ENCODE measurements at places on chromosomes 6 and 20.

- DNase-seq, result no peak
Measured at GRCh38 chr6:40887079-40887791, 151.8 kb downstream of the UNC5CL start.

GRCh38 chr6:144262470-144263369 is 22.4 kb upstream of the UTRN start:
- DNase-seq, result no peak

DNA sequence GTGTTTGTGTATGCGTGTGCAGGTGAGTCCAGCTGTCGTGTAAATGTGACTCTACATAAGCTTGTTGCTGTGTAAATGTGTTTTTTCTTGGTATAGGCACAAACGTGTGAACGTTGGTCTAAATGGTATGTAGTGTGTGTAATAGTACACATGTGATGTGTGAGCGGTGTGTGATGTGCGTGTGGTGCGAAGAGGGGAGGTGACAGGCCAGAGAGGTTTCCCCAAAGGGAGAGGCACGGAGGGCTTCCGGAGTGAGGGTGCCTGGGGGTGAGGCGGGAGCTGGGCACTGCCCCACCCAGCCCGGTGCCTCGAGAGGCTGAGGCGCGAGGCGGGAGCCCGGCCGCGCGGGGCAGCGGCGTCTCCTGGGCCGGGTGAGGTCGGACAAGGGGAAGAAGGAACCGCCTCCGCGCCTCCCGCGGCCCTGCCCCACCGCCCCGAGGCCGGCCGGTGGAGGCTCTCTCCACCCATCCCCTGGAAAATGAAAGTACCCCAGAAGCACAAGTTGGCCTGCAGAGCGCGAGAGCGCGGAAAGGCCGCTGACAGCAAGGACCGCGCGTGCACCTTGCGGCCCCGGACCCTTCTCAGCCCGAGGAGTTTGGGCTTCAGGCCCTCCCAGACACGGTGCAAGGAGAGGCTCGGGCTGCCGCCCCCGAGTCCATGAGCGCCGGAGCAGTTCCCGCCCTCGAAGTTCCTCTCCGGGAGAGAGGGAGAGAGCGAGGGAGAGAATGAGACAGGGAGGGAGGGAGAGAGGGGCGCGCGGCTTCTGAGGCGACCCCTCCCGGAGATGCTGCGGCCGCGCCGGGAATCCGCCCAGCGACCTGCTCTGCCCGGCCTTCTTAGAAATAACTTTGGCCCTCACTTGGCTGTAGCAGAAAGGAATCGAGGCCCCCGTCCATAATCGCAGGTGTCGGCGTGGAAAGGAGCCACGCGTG is 43.2 kb upstream of the OSTM1 start:
- no peak for DNase-seq

- DNase-seq, result no peak
Measured at GRCh38 chr6:85453490-85453889, 3.6 kb downstream of the NT5E start.

- no peak for DNase-seq
Measured at GRCh38 chr6:43092635-43093034, 16.5 kb downstream of the PTK7 start.

DNA sequence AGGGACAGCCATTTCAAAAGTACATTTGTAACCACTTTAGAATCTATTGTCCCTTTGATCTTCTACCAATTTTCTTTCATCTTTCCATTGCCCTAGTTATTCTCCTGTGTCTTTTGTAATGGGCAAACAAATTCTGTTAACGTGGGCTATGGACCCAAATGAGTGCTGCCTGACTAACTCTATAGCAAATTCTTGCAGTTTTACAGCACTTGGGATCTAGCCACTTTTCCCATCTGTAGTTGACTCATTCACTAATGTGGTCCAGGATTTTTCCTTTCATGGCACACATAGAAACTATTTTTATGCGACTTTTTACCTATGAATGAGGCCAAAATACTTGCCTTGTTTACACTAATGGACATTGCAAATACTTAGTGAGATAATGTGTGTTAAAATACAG is 52.0 kb downstream of the GRIK2 start:
- DNase-seq, result no peak

- no peak for DNase-seq
Measured at GRCh38 chr6:128117916-128118315, 217.1 kb upstream of the THEMIS start.

- no peak for DNase-seq
Measured at GRCh38 chr20:37297066-37297736, 7.7 kb downstream of the MANBAL start.

DNA sequence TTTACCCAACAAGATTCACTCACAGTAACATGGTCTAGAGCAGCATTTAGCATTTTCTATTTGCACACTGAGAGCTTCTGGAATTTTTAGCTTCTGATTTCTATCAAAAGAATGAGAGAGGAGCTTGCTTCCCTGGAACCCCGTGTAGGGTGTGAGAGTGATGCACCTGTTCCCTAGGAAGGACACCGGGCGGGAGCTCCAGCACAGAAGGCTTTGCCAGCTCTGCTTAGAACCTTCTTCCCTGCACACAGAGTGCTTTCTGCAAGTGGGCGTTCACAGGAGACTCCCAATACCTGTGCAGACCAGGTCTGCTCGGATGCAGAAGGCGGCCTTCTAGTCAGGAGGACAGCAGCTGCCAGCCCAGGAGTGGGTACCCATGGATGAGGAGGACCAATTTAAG is 217.3 kb downstream of the TBXT start:
- DNase-seq, result no peak

- DNase-seq, result no peak
Measured at GRCh38 chr20:46420878-46421277, 14.5 kb upstream of the ELMO2 start.

DNA sequence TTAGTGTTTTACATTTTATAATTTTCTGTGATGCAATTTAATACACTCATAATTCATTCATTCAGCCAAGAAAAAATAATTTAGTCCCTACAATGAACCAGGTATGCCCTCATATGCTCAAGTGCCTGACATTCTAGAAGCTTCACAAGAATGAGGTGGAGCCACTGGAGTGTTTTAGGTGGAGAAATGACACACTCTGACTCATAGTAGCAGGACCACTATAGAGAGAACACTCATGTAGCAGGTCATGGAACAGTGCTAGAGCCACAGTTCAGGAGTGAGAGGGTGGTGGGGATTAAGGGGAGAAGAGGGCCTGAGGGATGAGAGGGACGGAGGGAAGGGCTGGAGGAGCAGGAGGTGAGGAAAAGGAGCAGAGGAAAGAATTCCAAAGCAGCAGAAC is 1.4 kb upstream of the HLA-G start:
- DNase-seq, result no peak

DNA sequence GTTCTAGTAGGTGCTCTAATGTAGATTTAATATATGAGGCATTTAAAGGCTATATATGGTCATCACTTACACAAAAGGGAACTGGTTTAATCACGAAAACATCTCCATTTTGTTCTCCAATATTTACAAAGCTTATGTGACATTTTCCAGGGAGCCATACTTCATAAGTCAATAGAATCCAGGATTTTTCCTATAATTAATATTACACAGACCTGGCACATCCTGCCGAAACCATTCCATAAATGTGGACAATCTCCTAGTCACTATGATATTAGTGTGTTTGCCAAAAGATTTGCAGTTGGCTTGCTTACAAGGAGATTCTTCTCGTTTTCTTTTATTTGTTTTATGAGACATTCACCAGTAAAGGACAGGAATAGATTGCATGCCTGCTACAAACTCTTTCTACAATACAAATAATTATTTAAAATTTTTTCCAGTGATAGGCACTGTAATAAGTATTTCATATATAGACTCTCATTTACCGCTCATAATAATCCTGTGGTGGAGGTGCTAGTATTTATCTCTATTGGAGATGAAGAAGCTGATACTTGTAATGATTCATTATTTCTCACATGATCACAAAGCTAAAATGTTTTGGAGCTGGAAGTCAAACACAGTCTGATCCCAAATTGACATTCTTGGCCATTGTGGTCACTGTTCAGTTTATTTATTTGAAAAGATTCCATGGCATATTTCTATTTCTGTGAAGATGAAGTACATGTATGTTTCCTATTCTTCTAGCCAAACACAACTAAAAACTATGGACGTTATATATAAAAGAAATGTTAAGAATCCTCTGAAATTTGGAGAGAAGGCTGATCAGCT is 597.0 kb downstream of the HTR1B start:
- DNase-seq, result no peak

- no peak for DNase-seq
Measured at GRCh38 chr6:41200901-41201763, at the start of gene TREML2. TSS of gene TREML2 (minus strand) at chr6:41201149. CDS start at chr6:41201008, 141 bp downstream.

GRCh38 chr6:165825256-165825815 is 162.3 kb upstream of the PDE10A start:
- no peak for DNase-seq

GRCh38 chr6:138229072-138229471 is 10.8 kb upstream of the PBOV1 start:
- no peak for DNase-seq

DNA sequence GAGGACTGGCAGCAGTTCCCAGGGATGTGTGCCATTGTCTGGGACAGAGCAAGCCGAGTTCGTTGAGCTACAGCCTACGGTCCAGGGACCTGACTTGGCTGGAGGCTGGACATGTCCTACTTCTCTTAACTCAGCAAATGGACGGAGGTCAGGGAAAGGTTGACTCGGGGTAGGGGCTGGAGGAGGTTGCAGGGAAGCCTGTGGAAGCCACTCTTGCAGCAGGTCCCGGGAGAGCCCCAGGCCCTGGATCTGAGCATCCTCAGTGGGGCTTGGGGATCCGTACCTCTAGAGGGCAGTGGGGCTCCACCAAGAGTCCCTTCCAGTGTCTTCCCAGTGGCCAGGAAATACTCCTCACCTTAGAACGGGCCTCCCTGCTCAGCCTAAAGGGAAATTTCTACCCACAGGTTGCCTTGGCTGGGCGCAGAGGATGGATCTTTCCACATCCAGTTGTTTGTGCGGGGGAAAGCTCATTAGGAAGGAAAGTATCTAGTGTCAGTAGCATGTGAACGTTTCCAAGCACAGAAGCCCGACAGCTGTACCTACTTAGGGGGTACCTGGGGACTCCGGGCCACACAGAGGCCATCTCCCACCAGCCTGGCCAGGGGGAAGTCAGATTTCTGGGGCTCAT is 170.2 kb downstream of the NFATC2 start:
- DNase-seq, result peak; percentile 18

- no peak for DNase-seq
Measured at GRCh38 chr20:44171775-44172571, 15.0 kb downstream of the JPH2 start.

DNA sequence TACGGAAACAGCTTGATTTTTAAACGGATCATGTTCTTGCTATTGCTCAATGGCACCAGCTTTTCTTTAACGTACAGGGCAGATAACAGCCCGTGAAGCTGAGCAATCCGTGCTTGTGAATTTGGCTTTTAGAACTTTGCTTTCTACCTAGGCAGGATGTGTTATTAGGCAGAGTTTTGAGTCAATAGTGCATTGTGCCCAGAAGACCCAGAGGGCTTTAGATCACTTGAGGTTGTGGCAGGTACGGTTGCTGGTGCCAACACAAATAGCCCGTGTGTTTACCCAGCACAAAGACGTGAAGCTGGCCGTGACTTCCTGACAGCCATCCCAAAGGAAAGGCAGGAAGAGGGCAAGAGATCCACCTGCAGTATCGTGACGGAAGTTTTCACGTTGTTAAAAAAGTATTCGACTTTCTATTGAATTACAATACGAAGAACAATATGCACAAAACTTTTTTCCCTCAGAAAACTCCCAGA is 117.4 kb upstream of the FRMD1 start:
- DNase-seq, result no peak

- no peak for DNase-seq
Measured at GRCh38 chr20:45320948-45321595, 13.0 kb upstream of the MATN4 start.

- no peak for DNase-seq
Measured at GRCh38 chr6:8225113-8225512, 122.8 kb upstream of the EEF1E1 start.

DNA sequence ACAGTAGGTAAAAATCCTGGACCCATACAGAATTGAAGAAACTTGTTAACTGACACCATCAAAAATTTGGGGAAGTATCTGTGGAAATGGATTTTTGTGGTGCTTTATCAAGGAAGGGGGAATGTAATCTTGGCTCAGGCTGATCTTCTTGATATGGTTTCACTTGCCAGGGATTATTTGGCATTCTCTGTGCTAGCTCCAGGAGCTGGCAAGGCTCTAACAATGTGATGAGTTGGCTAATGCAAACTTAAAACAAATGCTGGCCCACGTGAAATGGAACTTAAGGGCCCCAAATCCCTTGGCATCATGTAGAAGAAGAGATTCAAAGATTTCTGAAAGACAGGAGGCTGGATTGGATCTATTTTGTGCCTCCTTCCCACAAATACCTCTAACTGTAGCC is 13.1 kb downstream of the KCNS1 start:
- DNase-seq, result no peak

GRCh38 chr6:142833054-142833453 is 111.9 kb downstream of the HIVEP2 start:
- no peak for DNase-seq

DNA sequence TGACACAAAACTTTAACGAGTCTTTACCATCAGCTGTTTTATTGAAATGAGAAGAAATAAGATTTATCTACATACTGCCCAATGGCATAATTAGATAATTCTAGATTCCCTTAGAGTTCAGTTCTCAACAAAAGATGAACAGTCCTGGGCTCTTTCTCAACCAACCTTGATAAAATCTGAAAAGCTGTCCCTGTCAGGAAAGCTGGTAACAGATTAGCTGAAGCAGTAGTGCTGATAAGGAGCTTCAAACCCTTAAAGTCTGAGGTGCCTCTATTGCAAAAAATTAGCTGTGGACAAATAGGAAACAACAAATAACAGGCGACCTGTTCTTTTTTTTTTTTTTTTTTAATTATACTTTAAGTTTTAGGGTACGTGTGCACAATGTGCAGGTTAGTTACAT is 35.9 kb upstream of the FAM135A start:
- DNase-seq, result no peak

DNA sequence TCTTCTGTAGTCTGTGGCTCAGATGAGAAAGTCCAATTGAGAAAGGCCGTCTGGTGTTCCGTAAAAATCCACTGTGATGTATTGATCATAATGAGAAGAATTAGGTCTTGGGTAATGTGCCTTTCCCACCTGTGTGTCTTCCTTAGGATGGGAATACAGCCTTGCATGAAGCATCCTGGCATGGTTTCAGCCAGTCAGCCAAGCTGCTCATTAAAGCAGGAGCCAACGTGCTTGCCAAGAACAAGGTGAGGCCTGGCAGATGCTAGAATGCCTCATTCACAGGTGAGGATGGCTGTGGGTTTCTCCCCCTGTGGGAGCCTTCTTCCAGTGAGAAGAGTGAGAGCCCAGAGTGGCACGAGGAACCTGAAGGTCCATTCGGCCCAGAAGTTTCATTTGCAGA is 32.7 kb downstream of the LYRM2 start:
- no peak for DNase-seq

DNA sequence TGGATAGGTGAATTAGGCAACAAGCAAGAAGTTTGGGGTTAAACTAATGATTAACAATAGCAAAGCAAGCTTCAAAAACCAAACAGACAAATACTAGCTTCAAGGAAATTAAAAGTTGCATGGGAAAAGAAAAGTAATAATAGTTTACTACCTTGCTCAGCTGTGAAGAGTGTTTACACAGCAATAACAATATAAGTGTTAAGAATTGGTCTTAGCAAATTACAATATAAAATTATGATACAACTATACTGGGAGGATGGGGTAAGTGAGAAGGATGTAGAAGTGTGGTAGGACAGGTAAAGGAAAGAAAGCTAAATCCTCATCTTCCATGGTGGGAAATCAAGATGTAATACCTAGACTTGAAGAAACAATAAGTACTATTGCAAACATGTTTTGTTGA is 137.7 kb upstream of the MAFB start:
- no peak for DNase-seq

GRCh38 chr20:24146231-24146634 is 157.7 kb upstream of the GGTLC1 start:
- no peak for DNase-seq
